CD4-positive, alpha-beta memory T cell (primary cell): ENCODE measurements at places on chromosomes 5 and 9.

DNA sequence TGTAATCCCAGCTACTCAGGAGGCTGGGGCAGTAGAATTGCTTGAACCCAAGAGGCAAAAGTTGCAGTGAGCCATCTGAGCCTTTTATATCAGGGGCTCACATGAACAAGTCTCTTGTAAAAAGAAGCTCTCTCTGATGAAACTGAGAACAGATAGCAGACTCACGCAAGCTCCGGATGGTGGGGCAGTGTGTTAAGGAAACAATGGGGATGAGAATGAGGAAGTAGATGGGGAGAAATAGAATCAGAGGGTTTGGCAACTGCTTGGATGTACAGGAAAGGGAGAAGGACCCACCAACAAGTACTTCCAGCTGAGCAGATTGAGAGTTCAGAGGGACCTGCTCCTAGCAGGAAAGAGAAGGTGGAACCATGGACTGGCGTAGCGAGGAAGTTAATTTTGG is 18.6 kb downstream of the TMEM252 start:
- no peak for DNase-seq

GRCh38 chr9:119020284-119020683 is 349.0 kb downstream of the BRINP1 start:
- no peak for DNase-seq

GRCh38 chr5:133056891-133057290 is 5.1 kb downstream of the HSPA4 start:
- DNase-seq: no peak

DNA sequence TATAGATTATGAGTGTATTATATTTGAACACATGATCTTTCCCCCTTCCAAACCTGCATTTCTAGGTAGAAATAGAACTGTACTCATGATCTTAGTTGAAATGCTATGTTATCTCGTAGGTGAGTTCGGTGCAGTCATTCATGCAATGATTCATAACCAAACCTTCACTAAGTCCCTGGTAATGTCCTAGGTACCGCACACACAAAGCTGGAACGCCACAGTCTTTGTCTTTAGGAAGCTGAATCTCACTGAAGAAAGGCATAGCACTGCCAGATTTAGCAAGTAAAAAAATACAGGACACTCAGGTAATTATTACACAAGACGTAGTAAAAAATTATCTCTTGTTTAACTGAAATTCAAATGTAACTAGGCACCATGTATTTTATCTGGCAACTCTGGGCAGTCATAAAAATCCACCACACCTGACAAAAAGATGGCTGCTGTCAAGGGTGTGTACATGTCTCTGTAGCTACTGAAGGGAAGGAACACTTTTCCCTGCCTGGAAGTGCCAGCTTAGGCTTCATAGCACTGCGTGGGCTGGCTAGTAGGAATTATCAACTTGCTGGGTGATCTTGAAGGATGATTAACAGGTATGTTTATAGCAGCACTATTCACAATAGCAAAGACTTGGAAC is 28.0 kb upstream of the TXN start:
- no peak for DNase-seq

DNA sequence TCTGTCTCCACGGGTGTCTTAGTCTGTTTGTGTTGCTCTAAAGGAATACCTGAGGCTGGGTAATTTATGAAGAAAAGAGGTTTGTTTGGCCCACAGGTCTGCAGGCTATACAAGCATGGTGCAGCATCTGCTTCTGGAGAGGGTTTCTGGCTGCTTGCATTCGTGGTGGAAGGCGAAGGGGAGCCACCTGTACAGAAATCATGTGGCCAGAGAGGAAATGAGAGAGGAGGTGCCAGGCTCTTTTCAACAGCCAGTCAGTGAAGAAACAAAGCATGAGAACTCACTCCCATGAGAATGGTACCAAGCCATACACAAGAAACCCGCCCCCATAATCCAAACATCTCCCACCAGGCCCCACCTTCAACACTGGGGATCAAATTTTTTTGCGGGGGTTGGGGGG is 53.4 kb downstream of the PFDN1 start:
- DNase-seq: no peak

DNA sequence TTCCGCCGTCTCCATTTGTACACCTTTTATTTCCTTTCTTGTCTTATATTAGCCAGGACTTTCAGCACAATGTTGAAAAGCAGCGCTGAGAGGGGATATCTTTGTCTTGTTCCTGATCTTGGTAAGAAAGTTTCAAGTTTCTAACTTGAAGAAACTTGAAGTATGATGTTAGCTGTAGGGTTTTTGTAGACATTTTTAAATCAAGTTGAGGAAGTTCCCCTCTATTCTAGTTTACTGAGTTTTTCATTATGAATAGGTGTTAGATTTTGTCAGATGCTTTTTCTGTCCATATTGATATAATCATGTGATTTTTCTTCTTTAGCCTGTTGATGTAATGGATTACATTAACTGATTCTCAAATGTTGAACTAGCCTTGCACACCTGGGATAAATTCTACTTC is 425.7 kb downstream of the PIK3R1 start:
- no peak for DNase-seq

DNA sequence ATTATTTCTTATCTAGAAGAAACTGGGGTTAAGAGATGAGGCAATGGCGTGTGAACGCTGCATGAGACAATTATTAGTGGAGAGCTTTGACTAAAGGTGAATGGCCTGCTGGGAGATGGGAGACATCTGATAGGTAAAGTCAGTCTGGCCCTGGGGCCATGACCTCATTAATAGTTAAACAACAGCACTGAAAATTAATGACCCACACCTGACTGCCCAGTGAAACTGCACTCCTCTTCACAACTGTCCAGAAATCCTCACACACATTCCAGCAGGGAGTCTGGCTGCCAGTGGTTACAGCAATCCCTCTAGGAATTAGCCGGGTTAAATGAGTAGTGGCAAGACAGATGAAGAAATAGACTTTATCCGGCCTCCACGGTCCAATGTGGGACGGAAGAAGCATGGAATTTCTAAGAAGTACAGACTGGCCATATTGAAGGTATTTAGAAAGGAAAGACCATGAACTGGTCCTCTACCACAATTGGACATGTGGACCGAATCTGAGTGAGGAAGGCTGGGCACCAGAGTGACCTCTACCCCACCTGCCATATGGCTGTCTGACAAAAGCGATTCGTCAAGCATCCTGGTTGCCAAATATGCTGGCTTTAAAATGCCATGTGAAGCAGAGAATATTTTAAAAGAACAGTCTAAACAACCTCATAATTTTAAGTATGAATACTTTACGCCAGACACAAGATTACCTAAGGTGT is 138.4 kb downstream of the EFNA5 start:
- no peak for DNase-seq

- DNase-seq: no peak
Observed at GRCh38 chr5:11596185-11596584, 308.1 kb downstream of the CTNND2 start.

- DNase-seq: no peak
Observed at GRCh38 chr9:71355884-71356283, 234.5 kb upstream of the TRPM3 start.

DNA sequence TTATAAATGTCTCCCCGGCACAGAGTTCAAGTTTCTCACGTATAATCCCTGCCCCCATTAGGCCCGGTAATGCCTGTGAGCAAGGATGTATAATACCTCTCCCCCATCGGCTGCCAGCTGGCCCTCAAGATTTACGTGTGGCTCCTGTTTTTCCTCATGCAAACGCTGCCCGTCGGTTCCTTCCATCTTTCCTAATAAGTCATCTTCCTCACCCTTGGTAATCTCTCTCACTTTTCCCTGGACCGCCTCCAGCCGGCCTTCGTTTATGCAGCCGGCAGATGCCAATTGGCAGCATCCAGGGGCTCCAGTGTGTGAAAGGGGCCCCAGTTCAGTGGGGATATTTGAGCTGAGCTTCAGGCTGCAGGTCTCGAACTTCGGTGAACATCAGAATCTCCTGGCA is 86.5 kb upstream of the NEURL1B start:
- no peak for DNase-seq

- no peak for DNase-seq
Observed at GRCh38 chr5:36624277-36624676, 17.9 kb downstream of the SLC1A3 start.

- DNase-seq: peak; percentile 68
Observed at GRCh38 chr5:59188419-59189225, 605.7 kb downstream of the RAB3C start.

- DNase-seq: no peak
Observed at GRCh38 chr9:133471551-133472276, 7.2 kb downstream of the SLC2A6 start.

DNA sequence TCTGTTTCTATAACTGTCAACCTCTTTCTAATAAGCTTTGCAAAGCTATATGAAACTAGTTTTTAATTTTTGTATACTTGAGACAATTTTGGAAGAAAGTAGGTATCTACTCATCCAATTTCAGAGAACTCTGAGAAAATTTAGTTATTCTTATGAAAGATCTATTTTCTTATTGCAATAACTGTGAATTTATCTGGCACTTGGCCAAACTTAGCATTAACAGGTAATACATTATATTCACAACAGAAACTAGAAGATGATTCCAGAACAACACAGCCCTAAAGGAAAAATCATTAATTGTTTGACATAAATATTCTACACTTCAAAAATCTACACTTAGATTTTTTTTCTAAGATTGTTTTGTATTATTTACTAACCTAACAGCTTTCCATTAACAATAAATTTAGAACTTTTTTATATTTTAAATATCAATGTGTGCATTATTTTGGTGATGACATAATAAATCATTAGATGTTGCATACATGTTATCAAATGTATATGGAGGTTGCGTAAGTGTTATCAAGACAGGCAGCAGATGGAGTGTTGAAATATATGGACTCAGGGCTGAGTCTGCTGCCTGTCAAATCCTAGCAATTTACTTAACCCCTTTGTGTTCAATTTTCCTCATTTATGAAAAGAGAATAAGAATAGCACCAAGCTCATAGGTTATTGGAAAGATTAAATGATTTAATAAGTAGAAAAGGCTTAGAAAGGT is 141.8 kb downstream of the MUSK start:
- DNase-seq: no peak

- DNase-seq: no peak
Observed at GRCh38 chr5:175788155-175788787, 83.1 kb upstream of the CPLX2 start.

GRCh38 chr5:22488427-22488826 is 364.7 kb downstream of the CDH12 start:
- no peak for DNase-seq

GRCh38 chr5:138876811-138877210 is 1.7 kb upstream of the LRRTM2 start:
- DNase-seq: no peak

GRCh38 chr9:134242706-134243105 is 78.3 kb upstream of the RNU6ATAC start:
- no peak for DNase-seq

- DNase-seq: no peak
Observed at GRCh38 chr9:8351436-8351835, 551.9 kb upstream of the DMAC1 start.

DNA sequence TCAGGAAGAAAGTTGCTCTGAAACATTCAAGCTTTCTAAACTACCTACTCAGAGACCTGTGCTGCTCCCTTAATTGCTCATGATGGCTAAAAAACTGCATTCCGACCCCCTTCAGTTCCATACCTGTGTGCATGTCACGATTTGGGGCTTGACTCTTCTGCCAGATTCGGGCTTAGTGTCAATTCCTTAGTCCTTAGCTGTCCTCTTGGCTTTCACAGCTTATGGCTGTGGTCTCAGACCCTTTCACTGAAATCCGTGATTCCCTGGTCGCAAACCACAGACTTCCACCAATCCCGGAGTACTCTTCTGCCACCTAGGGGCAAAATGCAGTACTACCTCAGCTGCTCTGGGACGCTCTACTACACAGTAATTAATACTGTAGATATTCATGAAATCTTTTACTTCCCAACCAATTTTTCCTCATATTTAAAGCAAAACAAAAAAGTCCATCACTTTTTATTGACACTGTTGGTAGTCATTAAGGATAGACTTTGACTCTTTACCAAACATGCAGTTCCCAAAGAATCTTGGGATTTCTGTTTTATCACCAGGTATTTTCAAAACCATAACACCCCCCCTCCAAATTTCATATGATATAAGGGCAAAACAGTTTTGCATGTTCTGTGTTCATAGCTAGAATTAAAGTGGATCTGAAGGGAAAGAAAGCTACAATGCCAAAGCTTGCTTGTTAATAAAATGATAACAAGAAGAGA is 617.4 kb downstream of the SLCO4C1 start:
- peak; percentile 12 for DNase-seq

DNA sequence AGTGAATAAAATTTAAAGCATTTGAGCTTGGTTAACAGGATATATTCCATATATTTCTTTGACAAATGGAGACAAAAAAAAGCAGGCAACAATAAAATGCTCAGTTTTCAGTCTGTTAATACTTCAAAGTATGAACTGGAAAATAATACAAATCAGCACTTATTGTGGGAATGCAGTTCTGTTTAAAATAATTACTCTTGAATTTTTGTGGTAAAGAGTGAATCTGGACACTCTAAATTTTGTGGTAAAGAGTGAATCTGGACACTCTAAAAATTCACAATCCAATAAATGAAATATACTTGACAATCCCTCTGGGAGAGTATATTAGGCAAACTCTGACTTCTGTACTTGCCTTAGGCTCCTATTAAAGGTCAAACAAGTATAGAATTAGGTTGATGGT is 141.9 kb upstream of the RASA1 start:
- DNase-seq: no peak

DNA sequence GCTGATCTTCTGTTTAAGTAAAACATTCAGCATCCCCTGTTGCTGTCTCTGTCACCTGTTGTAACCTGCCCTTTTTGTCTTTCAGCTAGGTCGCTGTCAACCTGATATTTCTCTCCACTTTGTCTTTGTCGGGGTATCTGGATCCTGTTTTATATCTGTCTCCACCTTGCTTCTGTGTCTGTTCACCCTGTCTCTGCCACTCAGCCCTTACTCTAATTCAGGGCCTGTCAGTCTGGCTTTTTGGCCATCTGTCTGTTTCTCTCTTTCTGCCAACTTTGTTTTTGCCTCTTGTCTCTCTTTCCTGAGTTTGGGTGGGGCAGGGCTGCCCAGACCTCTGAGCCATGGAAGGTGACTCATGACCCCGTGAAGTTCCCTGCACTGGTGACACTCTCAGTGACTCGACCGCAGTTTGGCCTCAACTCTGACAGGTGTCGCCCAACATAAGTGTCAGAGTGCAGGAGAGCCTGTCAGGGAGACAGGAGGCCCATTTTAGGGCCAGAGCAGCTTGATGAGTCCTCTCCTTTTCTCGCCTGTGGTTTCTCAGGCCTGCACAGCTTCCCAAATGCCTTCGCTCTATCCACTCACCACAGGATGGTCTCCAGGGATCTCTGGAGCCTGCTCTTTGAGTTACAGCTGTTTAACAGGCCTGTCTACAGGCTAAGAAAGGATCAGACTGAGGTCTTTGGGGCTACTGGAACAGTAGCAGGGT is 868 bp downstream of the ZBTB43 start:
- peak; percentile 59 for DNase-seq

GRCh38 chr5:62985749-62986148 is 407.1 kb downstream of the LRRC70 start:
- no peak for DNase-seq
